ENCODE measurements at places on chromosomes 12 and 14.

DNA sequence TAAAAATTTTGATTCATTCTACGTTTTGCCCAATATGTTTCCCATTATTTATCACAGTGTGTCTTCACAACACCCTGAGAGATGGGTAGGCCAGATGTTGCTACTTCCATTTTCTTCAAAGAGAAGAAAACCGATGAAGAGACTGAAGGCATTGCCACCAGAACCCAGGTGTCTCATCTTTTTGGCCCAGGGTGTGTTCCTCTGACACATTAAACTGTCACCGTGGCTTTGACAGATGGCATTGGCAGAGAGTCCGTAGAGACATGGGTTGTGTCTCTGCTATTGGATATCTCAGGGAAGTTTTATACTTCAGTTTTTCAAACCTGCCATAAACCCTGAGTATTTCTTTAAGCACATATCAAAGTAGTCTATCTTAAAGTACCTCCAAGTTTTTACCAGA, 11.3 kb upstream of the NUDT4 start:
- H3K4me3 ChIP-seq: no peak overlapping the region
- no peaks in the 10 kb centered on the region for H3K36me3 ChIP-seq
- H3K27me3 ChIP-seq: no peaks in the 10 kb centered on the region
- no peak for DNase-seq
- peaks cover 12% of the 10 kb centered on the region for H3K4me1 ChIP-seq

DNA sequence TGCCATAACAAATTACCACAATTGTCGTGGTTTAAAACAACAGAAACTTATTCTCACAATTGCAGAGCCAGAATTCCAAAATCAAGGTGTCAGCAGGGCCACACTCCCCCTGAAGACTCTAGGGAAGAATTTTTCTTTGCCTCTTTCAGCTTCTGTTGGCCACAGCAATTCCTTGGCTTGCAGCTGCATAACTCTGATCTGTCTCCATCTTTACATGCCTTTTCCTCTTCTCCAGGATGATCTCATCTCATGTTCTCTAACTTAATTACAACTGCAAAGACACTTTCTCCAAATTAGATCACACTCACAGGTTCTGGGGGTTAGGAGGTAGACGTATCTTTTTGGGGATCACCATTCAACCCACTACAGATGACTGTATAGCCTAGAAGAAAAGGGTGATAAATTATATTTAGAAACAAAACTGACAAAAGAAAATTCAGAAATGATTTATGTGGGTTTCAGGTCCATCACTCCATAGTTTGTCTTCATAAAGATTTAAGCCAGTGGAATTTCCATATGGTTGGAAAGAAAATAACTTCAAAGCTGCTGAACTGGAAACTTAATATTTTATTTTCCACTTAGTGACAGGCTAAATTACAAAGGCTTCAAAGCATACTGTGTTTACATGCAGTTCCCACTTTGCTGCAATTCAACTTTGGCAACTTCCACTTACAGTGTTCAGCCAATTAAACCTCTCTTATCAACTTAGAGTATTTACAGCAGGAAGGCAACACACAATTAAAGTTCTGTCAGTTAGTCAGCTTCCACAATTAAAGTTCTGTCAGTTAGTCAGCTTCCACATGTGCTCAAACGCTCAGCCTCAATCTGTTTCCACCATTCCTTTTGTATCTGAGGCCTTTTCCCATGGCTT, 213.3 kb downstream of the EPS8 start:
- no peak for DNase-seq
- H3K27me3 ChIP-seq: no peaks in the 10 kb centered on the region
- peaks cover 43% of the 10 kb centered on the region for H3K4me1 ChIP-seq
- peaks cover 79% of the 10 kb centered on the region for H3K36me3 ChIP-seq
- peak overlapping the region; percentile 50 for H3K27ac ChIP-seq

- no peak overlapping the region for H3K27ac ChIP-seq
- H3K36me3 ChIP-seq: peaks cover 2% of the 10 kb centered on the region
- peaks cover 7% of the 10 kb centered on the region for H3K4me1 ChIP-seq
- DNase-seq: no peak
- H3K27me3 ChIP-seq: no peaks in the 10 kb centered on the region
- no peak overlapping the region for H3K4me3 ChIP-seq
Observed at GRCh38 chr12:105026411-105026810, 40.3 kb downstream of the NOPCHAP1 start.

- peaks cover 37% of the 10 kb centered on the region for H3K36me3 ChIP-seq
- H3K4me1 ChIP-seq: peaks cover 10% of the 10 kb centered on the region
- H3K27ac ChIP-seq: no peak overlapping the region
- H3K4me3 ChIP-seq: no peak overlapping the region
Observed at GRCh38 chr12:47156167-47156736, 76.5 kb upstream of the AMIGO2 start.

DNA sequence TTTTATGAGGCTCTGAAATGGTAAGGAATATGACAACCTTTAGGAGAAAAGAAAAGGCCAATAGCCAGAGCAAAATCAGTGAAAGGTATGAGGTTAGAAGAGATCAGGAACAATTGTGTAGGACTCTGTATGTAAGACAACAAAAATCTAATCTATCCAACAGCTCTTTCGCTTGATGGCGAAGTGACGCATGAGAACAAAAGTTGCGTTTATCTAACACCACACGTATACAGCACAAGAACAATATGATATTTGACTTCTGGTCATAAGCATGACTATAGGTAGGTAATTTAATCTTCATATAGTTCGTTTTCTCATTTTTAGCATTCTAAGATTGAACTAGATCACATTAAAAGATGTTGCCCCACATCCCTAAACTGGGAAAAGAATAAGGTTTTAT, 1.5 kb downstream of the CLECL1 start:
- peak overlapping the region; percentile 60 for H3K27ac ChIP-seq
- peak overlapping the region; percentile 34 for H3K4me3 ChIP-seq
- DNase-seq: no peak
- H3K36me3 ChIP-seq: peaks cover 13% of the 10 kb centered on the region
- H3K27me3 ChIP-seq: no peaks in the 10 kb centered on the region
